ENCODE measurements at places on chromosomes 12 and 14.

DNA sequence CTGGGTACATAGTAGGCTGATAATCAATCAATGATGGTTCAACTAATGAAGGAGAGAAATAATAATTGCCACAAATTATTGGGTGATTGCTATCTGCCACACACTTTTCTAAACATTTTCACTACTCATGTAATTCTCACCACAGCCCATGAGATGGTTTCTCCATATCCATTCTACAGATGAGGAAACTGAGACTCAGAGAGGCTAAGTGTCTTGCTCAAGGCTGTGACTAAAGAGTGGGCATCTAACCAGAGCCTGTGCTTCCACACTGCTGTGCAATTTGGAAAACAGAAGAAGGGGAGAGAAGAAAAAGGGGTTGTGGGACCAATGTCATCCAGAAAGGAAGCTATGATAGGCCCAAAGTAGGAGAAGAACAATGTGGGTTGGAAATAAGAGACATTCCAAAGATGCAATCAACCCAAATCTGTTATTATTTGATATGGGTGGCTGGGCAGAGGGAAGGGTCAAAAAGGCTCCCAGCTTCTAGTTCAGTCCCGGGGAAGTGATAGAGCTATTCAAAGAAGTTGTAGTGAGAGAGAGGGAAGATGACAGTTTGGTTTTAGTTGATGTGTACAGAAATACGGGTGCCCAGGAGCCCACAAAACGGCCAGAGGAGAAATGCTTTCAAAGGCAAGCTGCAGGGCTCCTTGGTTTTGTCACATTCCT is 483 bp upstream of the NR1H4 start:
- DNase-seq = no peak

DNA sequence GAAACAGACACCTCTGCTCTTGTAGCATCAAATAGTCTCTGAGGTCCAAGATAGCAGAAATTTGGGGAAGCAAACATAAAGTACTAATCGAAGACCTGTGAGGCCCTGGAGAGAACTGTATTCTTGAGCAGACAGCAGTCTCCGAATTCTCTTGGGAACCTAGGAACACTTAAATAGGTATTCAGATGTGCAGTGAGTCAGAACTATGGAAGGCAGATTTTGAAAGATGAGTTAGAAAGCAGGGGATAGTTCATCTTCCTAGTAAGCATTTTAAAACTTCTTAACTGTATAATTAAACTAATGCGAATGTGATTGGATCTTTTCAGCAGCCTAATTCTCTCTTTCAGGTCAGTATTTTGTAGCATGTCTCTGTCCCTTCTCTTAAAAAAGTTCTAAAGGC is 30.6 kb downstream of the NAA30 start:
- no peak for DNase-seq

DNA sequence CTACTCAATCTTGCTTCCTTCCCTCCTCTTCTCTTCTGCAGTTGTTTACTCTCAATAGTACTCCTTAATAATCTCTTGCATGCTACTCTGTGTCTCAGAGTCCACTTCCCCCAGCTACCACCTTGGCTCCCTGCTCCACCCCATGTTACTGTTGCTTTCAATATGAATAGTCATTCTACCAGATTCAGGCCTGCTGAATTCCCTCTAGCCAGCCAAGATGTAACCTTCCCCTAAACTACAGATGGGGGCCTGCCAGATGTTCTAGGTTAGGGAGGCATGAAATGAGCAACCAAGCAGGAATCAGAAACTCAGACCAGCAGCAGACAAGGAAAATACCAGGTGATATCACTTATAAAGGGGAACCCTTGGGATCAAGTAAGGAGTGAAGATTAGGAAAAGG is 392.1 kb upstream of the DDHD1 start:
- DNase-seq = no peak

- DNase-seq = no peak
These were observed 36.6 kb downstream of the GPR135 start for GRCh38 chr14:59428581-59429012.

DNA sequence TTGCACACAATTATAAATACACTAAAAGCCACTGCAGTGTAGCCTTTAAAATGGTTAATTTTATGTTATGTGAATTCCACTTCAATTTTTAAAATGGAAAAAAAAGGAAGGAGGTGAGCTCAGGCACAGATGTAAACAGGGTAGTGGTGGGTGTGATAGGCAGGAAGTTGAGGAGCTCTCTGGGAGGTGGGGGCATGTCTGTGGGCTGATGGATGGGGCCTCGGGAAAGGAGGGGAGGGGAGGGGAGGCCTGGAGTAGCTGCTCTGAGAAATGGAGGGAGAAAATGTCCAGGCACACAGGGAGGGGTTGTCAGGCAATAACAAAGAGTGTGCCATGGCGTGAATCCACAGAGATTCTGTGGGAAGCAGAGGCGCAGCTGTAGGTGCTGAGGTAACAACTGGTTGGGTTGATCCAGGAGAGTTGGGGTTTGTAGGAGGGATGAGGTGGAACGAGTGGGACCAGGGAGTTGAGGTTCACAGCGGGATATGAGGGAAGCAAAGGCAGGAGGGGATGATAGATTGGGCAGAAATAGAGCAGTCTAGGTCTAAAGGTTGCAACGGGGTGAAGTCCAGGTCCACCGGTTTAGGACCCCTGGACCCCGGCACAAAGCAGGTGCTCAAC is 57.2 kb downstream of the LTBP2 start:
- no peak for DNase-seq
